Right lung (tissue), 10 donors: ENCODE measurements at places on chromosomes 11 and 22. TPM values are rescaled to one million over a fixed set of nuclear protein-coding genes. Genes with fewer than 3 reads are reported as not detected.

- DNase-seq: no peak
Measured at GRCh38 chr11:83480811-83481210, 194.6 kb upstream of the CCDC90B start.

GRCh38 chr11:120255519-120255866 lies 15.6 kb downstream of the POU2F3 start:
- no peak for DNase-seq

The OR52A1 gene
- polyA plus RNA-seq: 0.03 TPM

- no peak for DNase-seq
Measured at GRCh38 chr11:10657308-10658271, 36.0 kb downstream of the IRAG1 start.

The CD3G gene
- polyA plus RNA-seq: 0.58 TPM

The OR5P2 gene
- polyA plus RNA-seq: not detected

The CRYBB3 gene
- 0.42 TPM for polyA plus RNA-seq

The ABCG4 gene
- 1.2 TPM for polyA plus RNA-seq
